Uterine smooth muscle cell (primary cell): ENCODE measurements at places on chromosomes 16 and 17. TPM values are rescaled to one million over a fixed set of nuclear protein-coding genes. Genes with fewer than 3 reads are reported as not detected.

CTRB2 gene
- total RNA-seq, result not detected in 2 replicates

FMNL1 gene
- total RNA-seq, result 2.2 and 3.9 TPM in 2 replicates

SPATA22 gene
- total RNA-seq, result not detected in 2 replicates

PRR14 gene
- 4.8 and 5.1 TPM in 2 replicates for total RNA-seq

ABCA8 gene
- 7.6 and 14.9 TPM in 2 replicates for total RNA-seq

KRT33B gene
- 1.1 and 2.7 TPM in 2 replicates for total RNA-seq

STUB1 gene
- 135 and 164 TPM in 2 replicates for total RNA-seq

SLC16A5 gene
- total RNA-seq, result 5.2 and 8.7 TPM in 2 replicates

KRT10 gene
- 2.3 and 4.0 TPM in 2 replicates for total RNA-seq

RNF112 gene
- 1.5 and 2.1 TPM in 2 replicates for total RNA-seq

SLC7A6 gene
- total RNA-seq, result 12.6 and 17.3 TPM in 2 replicates

SLC5A11 gene
- under 0.01 TPM in 1 of 2 replicates, not detected in the other for total RNA-seq

C1QTNF8 gene
- not detected in 2 replicates for total RNA-seq

AXIN2 gene
- total RNA-seq, result 1.2 and 1.6 TPM in 2 replicates

ITFG1 gene
- 50.4 and 68.2 TPM in 2 replicates for total RNA-seq

RCVRN gene
- not detected in 2 replicates for total RNA-seq

KRT9 gene
- total RNA-seq, result not detected in 2 replicates

PIMREG gene
- 20.7 and 52.6 TPM in 2 replicates for total RNA-seq

NKD1 gene
- under 0.01 TPM in 2 replicates for total RNA-seq

KRTAP4-4 gene
- not detected in 2 replicates for total RNA-seq

ELAC2 gene
- 53.1 and 82.1 TPM in 2 replicates for total RNA-seq

TUFM gene
- 126 and 136 TPM in 2 replicates for total RNA-seq

MRPL28 gene
- total RNA-seq, result 72.0 and 101 TPM in 2 replicates

TSNAXIP1 gene
- 0.50 and 0.89 TPM in 2 replicates for total RNA-seq

KRTAP9-4 gene
- total RNA-seq, result not detected in 2 replicates

FA2H gene
- total RNA-seq, result not detected in 2 replicates

TBCD gene
- 45.4 and 46.2 TPM in 2 replicates for total RNA-seq

UNC13D gene
- 1.00 and 1.2 TPM in 2 replicates for total RNA-seq

WFIKKN2 gene
- total RNA-seq, result under 0.01 and 0.12 TPM in 2 replicates

FBXO39 gene
- 0.25 and 0.33 TPM in 2 replicates for total RNA-seq

LITAFD gene
- total RNA-seq, result not detected in 2 replicates

EFCAB5 gene
- 0.22 and 0.37 TPM in 2 replicates for total RNA-seq

TBC1D3I gene
- total RNA-seq, result 0.33 TPM in 1 of 2 replicates, not detected in the other

MEFV gene
- total RNA-seq, result 0.12 TPM in 1 of 2 replicates, not detected in the other

ACTG1 gene
- total RNA-seq, result 7,210 and 9,433 TPM in 2 replicates

PLEKHM1 gene
- total RNA-seq, result 21.0 and 24.7 TPM in 2 replicates

CDK10 gene
- total RNA-seq, result 58.2 and 58.4 TPM in 2 replicates
